Upper lobe of right lung (tissue), 1 donor: ENCODE measurements at places on chromosomes 11 and 22. TPM values are rescaled to one million over a fixed set of nuclear protein-coding genes. Genes with fewer than 3 reads are reported as not detected.

DNA sequence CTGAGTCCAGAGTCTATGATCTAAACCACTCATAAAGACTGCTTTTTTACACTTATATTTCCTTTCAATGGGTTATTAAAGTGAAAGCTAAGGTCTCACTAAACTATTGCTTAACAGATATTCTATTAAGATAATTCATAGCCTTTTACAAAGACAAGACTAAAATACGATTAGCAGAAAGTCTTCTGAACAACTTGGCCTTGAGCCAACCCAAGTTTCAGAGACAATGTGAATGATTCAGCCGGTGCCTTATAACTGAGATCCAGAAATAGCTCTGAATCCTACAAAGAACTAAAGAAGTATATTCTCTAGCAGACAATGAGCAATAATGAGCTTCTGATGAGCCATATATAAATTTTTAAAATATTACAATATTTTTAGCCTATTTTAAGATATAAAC, 41.5 kb upstream of the CARD18 start:
- no peak for DNase-seq

The SCN3B gene
- total RNA-seq = 3.2 TPM

The PGM2L1 gene
- 5.1 TPM for total RNA-seq

- no peak for DNase-seq
Measured at GRCh38 chr22:35726933-35727332, 9.3 kb downstream of the APOL5 start.

DNA sequence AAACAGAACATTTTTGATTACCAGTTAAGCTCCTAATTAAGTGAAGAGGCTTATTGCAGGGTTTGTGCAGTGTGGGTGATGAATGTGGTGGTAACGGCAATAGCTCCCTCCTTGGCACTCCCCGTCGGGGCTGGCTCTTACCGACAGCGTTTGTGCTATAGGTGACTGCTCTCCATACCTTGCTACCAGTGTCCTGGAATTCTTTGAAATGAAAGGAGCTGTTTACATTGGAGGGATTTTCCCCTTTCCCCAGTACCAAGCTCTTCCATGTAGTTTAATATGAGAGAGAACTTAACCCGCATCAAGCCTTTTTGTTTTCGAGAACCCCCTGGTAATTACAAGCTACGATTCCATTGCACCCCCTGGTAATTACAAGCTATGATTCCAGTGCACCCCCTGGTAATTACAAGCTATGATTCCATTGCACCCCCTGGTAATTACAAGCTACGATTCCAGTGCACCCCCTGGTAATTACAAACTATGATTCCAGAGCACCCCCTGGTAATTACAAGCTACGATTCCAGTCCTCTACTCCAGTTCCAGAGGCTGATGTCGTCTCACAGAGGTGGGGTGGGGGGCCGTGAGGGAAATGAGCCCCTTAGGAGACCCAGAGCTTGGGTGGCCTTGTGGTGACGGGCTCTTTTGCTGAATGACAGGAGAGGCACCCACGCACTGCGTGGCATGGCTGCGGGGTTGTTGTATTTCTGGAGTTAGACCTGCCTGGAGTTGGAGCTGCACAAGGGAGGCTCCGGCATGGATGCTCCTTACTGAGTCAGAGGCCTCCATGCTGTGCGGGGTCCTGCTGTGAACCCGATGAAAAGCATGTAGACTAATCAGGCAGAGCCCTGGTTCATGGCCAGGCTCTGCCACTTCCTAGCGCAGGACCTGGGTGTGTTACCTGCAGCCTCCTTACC, 205.3 kb downstream of the TBC1D22A start:
- DNase-seq = no peak
